Activated T-cell treated with anti-CD3 and anti-CD28 coated beads, Interleukin-2, amount 50 U/mL, for 48 hours (primary cell): ENCODE measurements at places on chromosomes 12 and 14.

- DNase-seq, result no peak
Measured at GRCh38 chr12:50690925-50691324, 73.0 kb upstream of the ATF1 start.

- peak; percentile 26 for DNase-seq
Measured at GRCh38 chr14:78848234-78848820, 678.2 kb downstream of the NRXN3 start.

DNA sequence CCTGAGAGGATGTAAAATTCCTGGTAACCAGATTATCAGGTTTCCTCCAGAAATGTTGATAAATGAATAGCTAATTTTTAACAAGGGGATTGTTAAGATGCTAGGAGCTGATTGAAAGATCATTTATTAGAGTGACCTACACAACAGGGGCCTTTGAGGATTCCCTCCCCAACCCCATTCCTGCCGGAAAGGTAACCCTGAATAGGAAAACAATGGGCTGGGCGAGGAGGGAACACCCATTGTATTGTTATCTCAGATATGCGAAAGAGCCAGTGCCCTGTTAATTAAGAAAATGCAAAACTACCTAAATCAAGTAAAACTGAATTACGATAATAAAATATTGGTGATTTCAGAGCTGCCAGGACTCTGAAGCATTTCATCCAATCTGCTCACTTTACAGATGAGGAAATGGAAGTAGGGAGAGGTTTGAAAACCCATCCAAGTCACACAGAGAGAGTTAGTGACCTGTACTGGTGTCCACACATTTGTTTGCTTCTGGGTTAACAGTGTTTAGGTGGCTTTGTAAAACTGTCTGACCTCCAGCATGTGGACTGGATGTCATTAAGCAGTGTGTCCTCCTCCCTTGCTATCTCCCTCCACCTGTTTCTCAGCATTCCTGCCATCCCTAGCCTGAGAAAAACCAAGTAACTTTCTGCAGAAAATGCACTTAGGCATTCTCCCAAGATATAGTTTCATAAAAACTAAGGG, 214.8 kb downstream of the TTC6 start:
- no peak for DNase-seq

- DNase-seq, result no peak
Measured at GRCh38 chr12:47021298-47021697, 58.1 kb upstream of the PCED1B start.

DNA sequence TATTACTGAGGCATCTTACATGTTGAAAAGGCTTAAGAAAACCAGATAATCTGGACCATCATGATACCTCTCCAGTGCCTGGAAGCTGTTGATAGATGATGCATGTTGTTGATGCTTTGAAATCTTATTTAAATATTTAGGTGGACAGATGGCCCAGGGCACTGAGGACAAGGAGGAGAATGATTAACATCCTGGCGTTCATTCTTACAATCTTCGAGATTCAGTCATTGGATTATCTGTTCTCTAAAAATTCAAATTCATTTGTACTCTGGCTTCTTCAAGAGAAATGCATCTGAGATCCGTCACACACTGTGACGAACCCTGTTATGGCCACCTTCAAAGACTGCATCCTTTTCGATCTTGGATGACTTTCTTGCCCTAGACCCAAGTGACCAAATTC, 121.3 kb upstream of the IGF1 start:
- no peak for DNase-seq

DNA sequence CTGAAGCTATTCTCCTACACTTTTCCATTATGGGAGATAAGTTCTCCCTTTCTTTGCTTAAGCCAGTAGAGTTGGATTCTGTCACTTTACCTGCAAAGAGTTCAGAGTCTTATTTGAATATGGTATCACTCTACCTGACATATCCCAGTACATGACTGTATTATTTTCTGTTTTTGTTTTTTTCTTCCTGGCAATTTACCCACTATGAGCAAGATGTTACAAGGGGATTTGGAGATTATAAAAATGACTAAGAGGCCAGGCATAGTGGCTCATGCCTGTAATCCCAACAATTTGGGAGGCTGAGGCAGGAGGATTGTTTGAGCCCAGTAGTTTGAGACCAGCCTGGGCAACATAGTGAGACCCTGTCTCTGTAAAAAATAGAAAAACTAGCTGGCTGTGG, 46.4 kb upstream of the CHST11 start:
- no peak for DNase-seq

- DNase-seq, result no peak
Measured at GRCh38 chr14:66378712-66379505, 107.3 kb upstream of the CCDC196 start.

DNA sequence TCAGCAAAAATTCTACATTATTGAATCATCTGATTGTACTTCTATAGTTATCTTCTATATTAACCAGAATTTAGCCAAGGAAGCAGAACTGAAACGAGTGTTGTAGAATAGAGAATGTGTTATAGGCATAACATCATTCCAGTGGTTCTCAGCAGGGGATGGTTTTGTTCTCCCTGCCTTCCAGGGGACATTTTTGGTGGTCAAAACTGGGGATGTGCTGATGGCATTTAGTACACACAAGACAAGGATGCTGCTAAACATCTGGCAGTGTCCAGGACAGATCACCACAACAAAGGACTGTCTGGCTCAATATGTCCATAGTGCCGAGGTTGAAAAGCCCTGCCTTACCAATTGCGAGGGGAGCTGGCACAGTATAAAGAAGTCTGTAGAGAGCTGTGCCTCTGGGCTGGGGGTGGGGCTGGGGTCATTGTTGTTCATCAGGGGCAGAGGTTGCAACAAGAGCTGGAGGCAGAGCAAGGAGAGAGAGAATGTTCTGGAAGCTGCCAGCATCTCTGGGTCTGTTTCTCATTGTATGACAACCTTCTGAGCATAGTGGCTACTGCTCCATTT, 1472.8 kb downstream of the AACS start:
- no peak for DNase-seq

DNA sequence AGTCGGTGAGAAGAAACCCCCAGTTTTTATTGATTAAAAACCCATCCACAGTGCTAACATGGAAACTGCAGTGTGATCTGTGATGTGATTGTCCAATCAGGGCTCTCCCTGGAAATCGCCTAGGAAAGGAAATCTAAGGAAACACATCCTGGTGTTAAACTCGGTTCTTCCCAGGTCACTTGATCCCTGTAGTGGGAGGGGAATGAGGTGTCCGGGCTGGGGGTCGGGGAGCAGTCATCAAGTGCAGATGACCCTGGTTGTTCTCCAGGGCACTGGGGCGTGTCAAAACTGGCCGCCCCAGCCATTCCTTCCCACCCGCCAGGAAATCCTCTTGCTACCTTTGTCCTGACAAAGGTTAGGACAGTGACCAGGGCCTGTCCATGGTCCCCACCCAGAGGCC, 20.8 kb downstream of the RAB35 start:
- DNase-seq, result no peak

DNA sequence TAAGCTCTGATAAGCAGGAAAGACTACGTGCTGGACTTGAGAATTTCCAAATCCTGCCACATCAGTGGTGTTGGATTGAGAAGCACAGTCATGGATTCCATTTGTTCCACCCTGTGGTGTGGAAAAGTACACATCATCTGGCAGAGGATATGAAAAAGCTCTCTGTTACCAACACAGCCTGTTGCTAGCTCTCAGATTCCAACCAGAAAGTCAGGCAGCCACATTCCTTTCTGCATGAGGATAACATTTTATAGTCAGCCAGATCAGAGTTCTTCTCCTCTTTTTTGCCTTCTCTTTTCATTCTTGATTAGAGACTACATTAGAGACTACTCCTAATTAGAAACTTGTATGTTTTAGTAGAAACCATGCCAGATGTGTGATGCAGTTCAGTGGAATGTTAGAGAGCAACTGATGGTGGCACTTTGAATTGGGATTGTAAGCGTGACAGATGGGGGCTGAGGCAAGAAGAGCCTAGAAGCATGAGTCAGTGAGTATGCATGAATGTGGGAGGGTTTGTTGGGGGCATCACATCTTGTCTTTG, 61.2 kb upstream of the STXBP6 start:
- DNase-seq, result no peak

GRCh38 chr12:64621257-64621942, 11.1 kb downstream of the RASSF3 start:
- no peak for DNase-seq

- peak; percentile 74 for DNase-seq
Measured at GRCh38 chr12:54413284-54414190, 5.5 kb downstream of the ITGA5 start.

DNA sequence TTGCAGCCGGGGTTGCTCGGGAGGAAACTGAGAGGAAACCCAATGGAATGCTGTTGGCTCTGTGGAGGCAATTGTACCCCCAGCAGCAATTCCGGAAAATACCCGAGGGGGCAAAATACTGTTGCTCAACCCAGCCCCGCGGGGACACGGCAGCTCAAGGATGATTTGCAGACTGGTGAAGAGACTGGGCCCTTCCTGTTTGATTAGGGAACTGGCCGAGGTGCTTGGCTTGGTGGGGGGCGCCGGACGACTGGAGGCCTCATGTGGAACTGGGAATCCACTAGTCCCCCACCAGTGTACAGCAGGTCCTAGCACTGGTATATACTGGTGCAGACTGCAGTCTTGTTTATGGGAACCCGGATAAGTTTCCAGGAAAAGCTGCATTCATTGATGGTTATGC, 10.3 kb upstream of the RNASE12 start:
- DNase-seq, result no peak

DNA sequence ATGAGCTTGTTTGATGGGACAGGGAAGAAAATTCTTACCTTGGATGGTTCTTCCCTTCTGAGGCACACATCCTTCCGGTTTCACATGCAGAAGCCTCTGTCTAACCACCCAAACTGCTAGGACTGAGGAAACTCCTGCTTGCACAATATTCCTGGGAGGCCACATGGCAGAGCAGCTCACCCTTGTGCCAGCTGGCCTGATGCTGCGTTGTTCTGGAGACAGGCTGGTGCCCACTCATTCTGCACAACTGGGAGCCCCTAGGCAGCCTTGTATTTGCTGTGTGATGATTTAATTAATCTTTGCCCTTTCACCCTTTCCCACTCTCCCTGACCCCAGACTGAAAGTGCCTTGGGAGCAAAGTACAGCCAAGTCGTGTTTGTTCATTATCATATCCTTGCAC, 130.8 kb downstream of the RTN1 start:
- DNase-seq, result no peak

GRCh38 chr14:60681271-60681670, 32.0 kb upstream of the SIX1 start:
- DNase-seq, result no peak

DNA sequence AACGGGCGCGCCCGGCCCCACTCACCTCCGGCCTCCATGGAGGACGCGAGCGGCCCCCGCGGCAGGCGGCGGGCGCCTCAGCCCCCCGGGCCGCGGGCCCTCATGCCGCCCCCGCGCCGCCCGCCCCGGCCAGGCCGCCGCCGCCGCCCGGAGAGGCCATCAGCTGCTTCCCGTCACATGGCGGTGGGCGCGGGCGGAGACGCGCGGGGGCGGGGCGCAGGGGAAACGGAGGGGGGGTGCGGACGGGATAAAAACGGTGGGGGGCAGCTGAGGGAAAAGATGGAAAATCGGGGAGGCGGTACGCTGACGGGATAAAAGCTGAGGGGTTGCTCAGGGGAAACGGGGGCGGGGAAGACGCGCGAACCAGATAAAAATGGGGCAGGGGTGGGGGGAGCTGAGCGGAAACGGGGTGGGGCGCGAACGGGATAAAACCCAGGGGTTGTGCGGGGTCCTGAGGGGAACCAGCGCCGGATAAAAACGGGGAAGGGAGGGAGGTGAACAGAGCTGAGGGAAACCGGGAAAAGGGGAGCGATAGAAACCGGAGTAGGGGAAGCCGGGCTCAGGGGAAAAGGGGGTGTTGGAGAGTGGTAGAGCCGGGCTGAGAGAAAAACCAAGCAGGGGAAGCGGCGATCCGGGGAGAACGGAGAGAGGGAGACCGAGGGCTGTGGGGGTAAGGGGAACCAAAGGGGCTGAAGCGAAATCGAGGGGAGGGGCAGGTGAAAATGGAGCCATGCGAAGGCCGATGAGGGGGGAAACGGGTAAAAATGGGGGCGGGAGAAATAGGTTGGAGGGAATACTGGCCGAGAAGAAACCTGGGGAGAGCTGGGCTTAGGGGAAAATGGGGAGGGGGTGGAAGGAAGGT, at the start of gene WSB2:
TSS of gene WSB2 (minus strand) at position 169 of the 862 bp plus-strand sequence. CDS start at position 38, 131 bp downstream.
- peak; percentile 71 for DNase-seq

DNA sequence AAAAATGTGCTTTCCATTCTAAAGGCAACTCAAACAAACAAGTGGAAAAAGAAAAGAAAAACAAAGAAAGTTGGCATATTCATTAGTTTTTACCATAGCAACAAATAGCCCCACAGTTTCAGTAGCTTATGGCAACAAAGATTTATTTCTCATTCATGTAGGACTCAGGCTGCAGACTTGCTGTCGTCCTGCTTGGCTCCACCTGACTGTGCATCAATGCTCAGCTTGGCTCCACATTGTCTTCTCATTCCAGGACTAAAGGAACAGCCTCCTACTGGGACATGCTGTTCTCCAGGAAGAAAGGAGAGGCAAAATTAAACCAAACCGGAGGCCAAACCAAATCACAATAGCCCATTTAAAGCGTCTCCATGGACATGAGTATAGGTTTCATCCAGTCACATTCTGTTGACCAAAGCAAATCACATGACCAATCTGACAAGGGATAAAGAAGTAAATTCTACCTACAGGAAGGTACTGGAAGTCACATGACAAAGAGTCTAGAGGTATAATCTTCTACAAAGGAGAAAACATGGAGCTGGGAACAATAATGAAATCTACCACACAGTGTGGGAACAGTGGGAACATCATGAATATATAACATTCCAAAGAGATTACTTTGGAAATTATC, 222.5 kb downstream of the PIK3C2G start:
- no peak for DNase-seq

DNA sequence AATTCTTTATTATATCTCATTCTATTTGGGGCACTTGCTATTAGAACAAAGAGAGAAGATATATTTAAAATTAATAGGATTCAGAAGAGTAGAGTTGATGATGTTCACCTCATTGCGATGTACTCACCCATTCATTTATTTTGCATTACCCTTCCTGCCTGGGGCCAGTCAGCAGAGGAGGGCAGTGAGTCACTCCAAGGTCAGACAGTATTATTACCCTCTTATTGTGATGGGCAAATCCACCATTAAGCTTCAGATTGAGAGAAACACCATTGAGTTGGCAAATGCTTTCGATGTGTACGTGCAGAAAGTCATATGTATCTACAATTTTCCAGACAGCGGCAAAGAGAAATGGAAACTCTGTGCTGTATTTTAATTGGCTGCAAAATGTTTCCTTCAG, 134.2 kb downstream of the BICD1 start:
- no peak for DNase-seq

- no peak for DNase-seq
Measured at GRCh38 chr12:110591451-110592051, 8.4 kb upstream of the PPTC7 start.

DNA sequence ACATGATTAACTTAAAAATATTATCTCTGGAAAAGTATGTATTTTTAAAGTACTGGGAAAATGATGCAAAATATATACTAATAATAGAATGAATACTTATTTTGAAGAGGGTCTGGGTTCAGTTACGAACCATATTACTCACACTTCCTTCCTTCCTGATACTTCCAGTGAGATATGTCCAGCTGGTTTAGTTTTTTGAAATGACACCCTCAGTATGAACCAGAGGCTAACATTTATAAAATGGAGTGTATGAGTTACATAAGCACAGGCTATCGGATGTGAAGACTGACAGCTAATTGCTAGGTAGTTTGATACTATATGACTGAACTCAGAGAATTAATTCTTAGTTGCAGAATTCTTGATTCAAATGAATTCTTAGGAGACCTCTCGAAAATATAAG, 122.9 kb downstream of the OTOGL start:
- no peak for DNase-seq
